EL (cell line): ENCODE measurements at places on chromosomes 5 and 9.

DNA sequence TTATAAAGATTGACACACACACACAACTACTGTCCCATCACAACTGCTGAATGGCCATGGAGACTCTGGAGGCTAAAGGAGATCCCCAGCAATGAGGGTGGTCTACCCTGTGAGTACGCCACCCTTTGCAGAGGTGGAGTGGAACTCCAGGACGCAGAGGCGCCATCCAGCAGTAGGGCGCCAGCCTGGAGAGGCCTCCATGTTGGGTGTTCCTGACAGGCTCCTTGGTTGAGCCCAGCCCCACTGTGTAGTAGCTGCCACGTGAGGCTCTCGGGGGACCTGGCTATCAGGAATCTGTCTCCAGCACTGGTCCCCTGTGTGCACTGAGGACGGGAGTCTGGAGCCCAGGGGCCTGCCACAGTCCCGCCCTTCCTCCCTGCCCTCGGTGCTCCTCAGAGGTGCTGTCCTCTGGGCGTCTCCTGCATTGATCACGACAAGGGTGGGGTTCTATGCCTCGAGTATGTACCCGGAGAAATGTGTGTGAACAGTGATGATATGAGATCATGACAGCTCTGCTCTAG is 72.3 kb downstream of the DAP start:
- DNase-seq = no peak

DNA sequence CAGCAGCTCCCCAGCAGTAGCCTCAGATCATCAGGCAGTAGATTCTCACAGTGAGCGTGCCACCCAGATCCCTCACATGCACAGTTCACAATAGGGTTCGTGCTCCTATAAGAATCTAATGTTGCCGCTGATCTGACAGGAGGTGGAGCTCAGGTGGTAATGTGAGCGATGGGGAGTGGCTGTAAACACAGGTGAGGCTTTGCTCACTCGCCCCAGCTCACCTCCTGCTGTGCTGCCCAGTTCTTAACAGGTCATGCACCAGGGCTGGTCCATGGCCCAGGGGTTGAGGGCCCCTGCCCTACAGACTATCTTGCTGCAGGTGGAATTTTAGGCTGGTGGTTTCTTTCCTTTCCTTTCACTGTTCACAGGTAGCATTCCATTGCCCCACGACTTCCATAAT is 100.2 kb downstream of the MRPL36 start:
- DNase-seq = no peak

DNA sequence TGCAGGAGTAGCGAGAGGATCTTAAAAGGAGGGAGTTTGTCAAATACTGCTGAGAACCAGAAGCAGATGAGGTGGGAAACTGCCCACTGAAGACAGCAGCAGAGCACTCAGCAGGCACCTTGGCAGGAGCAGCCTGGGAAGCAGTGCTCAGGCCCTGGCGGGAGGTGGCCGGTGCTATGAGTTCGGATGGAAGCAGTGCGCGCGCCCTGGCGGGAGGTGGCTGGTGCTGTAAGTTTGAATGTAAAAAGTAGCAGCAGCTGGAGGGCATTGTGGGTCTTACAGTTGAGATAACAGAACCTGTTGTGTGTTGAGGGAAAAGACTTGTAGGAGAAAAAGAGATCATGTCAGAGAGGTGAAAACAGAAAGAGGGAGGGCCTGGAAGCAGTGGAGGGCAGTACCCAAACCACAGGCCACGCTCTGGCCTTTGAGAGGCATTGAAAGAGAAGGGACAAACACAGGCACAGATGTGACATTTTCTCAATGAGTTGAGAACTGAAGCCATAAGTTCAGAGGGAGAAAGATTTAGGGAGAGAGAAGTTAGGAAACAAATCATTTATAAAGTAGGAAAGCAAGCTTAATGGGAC is 130.9 kb downstream of the ERCC6L2 start:
- no peak for DNase-seq

GRCh38 chr5:17816944-17817343 is 182.7 kb downstream of the TAF11L14 start:
- DNase-seq = no peak

GRCh38 chr5:113520429-113520828 is 6.9 kb downstream of the YTHDC2 start:
- DNase-seq = peak; percentile 60

DNA sequence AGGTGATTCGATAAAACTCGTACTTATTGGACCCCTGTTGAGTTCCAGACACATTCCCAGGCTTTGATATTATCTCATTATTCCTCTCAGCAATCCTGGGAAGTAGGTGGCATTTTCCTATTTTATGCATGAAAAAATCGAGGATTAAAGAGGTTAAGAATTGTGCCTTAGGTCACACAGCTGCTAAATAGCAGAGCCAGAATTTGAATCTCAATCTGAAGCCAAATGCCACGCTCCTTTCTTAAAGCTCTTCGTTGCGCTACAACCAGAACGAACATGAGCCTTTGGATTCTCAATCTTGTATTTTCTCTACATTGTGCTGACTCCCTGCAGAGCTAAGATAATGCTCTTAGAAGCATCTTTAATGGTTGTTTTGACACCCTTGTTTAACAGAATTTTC is 527.8 kb upstream of the TLE4 start:
- DNase-seq = no peak

- DNase-seq = peak; percentile 7
These were observed 136.5 kb downstream of the CCDC192 start for GRCh38 chr5:127839496-127840197.

DNA sequence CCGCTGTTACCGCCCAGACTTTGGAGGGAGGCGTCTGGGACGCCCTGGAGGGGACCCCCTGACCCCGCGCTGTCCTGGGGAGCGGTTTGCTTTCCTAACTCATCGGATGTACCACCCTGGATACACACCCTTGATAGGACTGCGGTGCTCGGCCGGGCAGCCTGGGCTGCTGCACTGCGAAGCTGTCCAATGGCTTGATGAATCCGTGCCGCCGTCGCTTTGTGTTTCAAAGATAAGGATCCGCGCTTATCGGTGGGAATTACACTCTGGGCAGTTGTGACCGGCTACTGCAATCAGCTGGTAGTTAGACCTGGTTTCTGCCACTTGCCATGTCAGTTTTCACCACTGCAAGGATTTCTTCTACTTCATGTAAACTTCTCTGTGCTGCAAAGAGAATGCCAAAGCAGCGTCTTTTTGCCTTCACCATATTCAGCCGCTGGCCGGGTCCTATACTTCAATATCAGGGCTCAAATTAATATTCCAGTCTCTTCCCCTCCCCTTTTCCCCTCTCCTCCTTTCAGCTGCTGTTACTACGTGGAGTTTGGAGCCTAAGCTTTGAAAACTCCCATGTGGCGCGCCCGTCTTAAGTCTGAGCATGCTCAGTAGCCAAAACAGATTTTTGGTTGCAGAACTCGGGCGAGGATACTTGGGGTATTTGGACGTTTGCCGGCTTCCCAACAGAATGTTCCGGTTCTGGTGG is 727 bp downstream of the SMAD5 start:
- DNase-seq = peak; percentile 62

GRCh38 chr5:123813937-123814624 is 302.1 kb downstream of the CSNK1G3 start:
- peak; percentile 93 for DNase-seq

DNA sequence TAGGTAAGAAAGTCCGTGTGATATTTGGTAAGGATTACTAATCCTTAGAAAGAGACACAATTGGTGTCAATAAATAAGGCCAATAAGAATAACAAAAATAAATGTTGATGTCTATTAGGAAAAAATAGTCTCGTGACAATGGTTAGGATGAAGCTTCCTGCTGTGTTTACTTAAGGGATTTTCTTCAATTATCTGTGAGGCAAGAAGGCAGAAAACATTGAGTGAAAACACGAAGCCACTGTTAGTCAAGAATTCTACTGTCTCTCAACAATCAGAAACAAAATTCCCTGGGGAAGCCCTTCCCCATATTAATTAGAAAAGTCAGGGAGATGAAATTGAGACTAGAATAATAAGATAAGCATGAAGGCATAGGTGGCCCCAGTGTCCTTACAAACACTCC is 149.0 kb downstream of the SYK start:
- no peak for DNase-seq

GRCh38 chr9:79012561-79012960 is 559.2 kb upstream of the TLE4 start:
- peak; percentile 87 for DNase-seq

- DNase-seq = no peak
These were observed 431.0 kb upstream of the TLE4 start for GRCh38 chr9:79140751-79141150.
